ENCODE measurements at places on chromosomes 3 and 15.

- no peaks in the 10 kb centered on the region for H3K36me3 ChIP-seq
- no peak overlapping the region for H3K27ac ChIP-seq
- H3K4me1 ChIP-seq, result no peaks in the 10 kb centered on the region
- H3K27me3 ChIP-seq, result no peaks in the 10 kb centered on the region
- H3K4me3 ChIP-seq, result no peak overlapping the region
- no peak for DNase-seq
These were observed 412.9 kb upstream of the GRM7 start for GRCh38 chr3:6448011-6448410.

DNA sequence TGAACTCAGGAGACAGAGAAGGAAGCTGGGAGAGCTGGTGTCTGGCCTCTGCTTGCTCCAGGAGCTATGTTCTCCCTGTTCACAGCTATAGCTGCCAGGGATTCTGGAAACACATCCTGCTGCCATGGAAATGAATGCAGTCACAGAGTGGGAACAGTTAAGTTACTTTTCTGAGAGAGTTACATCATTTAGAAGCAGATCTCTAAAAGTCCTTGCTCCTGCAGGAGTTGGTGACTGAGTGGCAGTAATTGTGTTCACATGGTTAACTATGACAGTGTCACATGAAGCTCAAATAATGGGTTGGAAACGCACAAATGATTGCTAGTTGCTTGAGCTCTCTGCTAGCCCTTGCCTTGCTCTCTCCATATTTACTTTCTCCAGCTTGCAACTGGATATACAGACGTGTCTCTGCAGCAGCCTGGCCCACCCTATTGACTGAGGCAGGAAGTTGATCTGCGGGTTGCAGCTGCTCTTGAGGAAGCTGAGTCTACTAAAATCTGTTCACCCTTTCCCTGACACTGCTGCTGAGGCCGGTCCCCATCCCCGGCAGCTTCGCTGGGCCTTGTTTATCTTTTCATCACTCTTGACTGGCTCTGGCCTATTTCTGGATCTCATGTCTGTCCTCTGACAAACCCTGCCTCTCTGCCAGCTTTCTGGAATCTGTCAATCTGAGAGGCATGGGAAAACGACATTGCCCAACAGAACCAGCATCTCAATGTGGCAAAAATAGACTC is 16.7 kb upstream of the ISLR start:
- peak overlapping the region; percentile 4 for H3K27ac ChIP-seq
- no peak overlapping the region for H3K4me3 ChIP-seq
- DNase-seq, result no peak
- H3K27me3 ChIP-seq, result no peaks in the 10 kb centered on the region
- H3K4me1 ChIP-seq, result peaks cover 3% of the 10 kb centered on the region

- no peaks in the 10 kb centered on the region for H3K27me3 ChIP-seq
- DNase-seq, result no peak
- H3K4me1 ChIP-seq, result no peaks in the 10 kb centered on the region
These were observed 136.2 kb upstream of the PFN2 start for GRCh38 chr3:150106740-150107428.

GRCh38 chr15:70424937-70425411 is 327.3 kb upstream of the TLE3 start:
- no peak overlapping the region for H3K27ac ChIP-seq
- no peaks in the 10 kb centered on the region for H3K36me3 ChIP-seq
- no peaks in the 10 kb centered on the region for H3K27me3 ChIP-seq
- H3K4me1 ChIP-seq, result peaks cover 10% of the 10 kb centered on the region
- H3K4me3 ChIP-seq, result no peak overlapping the region

- H3K36me3 ChIP-seq, result no peaks in the 10 kb centered on the region
- no peaks in the 10 kb centered on the region for H3K27me3 ChIP-seq
- peaks cover 5% of the 10 kb centered on the region for H3K4me1 ChIP-seq
- no peak for DNase-seq
These were observed 5.1 kb upstream of the MTHFS start for GRCh38 chr15:79901958-79902357.

DNA sequence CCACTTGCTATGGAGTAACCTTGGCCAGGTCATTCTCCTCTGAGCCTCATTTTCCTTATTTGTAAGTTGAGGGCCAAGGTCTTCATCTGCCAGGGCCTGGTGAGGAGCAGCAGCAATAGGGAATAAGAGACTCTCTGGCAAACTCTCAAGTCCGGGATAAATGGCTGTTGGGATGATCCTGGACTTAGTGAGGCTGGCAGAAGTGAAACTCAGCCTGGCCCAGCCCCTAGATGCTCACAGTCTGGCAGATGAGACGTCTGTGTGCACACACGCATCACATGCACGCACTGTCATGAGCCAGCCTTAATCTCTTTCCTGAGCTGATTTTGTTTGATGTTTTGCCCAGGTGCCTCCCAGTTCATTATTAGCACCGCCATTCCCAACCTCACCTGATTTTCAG is 26.8 kb downstream of the SLC6A6 start:
- H3K4me3 ChIP-seq, result no peak overlapping the region
- no peak for DNase-seq
- H3K27me3 ChIP-seq, result no peaks in the 10 kb centered on the region
- no peak overlapping the region for H3K27ac ChIP-seq
- no peaks in the 10 kb centered on the region for H3K36me3 ChIP-seq
- peaks cover 36% of the 10 kb centered on the region for H3K4me1 ChIP-seq

GRCh38 chr3:69838217-69838616 is 99.0 kb downstream of the MITF start:
- H3K27me3 ChIP-seq, result no peaks in the 10 kb centered on the region
- no peak overlapping the region for H3K27ac ChIP-seq
- DNase-seq, result no peak
- H3K36me3 ChIP-seq, result no peaks in the 10 kb centered on the region
- no peak overlapping the region for H3K4me3 ChIP-seq

DNA sequence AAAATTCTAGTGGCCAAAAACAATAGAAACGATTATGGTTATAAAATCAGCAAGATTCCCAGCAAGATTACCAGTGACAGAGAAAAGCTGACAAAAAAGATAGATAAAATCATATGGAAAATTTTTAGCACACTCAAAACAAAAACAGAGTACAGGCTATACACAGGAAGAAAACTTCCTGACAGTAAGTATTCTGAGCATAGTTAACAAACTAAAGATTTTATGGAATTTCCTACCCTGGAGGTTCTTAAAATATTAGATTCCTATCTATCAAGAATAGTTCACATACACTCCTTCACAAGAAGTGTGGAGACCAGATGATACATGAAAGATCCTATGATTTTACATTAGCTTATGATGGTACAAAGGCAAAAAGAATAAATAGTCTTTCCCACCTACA is 50.8 kb downstream of the ZNF148 start:
- no peaks in the 10 kb centered on the region for H3K27me3 ChIP-seq
- H3K4me1 ChIP-seq, result no peaks in the 10 kb centered on the region
- DNase-seq, result no peak
- no peaks in the 10 kb centered on the region for H3K36me3 ChIP-seq
- no peak overlapping the region for H3K4me3 ChIP-seq
- H3K27ac ChIP-seq, result no peak overlapping the region

DNA sequence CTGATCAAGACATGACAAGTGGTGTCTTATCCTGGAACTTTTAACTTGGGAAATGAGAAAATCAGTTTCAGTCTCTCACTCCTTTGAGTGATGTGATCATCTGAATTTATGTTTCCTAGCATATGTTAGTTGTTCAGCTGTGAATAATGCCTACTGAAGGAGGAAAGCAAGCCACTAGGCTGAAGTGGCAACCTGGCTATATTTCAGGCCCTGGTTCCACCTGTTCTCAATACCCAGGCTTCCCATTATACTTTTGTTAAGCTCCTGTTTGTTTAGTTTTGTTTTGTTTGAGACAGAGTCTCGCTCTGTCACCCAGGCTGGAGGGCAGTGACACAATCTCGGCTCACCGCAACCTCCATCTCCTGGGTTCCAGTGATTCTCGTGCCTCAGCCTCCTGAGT is 243.8 kb downstream of the ALCAM start:
- no peak for DNase-seq
- H3K4me1 ChIP-seq, result no peaks in the 10 kb centered on the region
- no peak overlapping the region for H3K4me3 ChIP-seq
- H3K27ac ChIP-seq, result no peak overlapping the region
- H3K36me3 ChIP-seq, result no peaks in the 10 kb centered on the region
- no peaks in the 10 kb centered on the region for H3K27me3 ChIP-seq

GRCh38 chr3:12267376-12268030 is 21.4 kb upstream of the PPARG start:
- no peak overlapping the region for H3K4me3 ChIP-seq
- H3K27me3 ChIP-seq, result no peaks in the 10 kb centered on the region

DNA sequence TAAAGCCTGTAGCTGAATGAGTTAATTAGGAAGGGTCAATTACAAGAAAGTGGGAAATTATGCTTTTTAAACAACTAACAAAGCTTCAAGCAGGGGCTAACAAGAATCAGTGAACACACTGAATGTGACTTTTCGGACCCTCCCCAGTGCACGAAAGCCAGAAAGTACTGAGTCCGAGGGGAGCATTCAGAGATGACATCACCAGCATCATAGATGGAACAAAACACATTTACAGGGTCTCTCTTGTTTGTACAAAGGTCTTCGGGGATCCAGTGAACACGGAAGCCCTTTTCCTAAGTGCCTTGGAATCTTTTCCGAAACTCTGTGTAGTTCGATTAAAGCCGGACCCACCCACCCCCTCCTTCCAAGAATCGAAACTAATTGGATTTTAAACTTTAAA is 829 bp downstream of the DCP1A start:
- H3K4me3 ChIP-seq, result peak overlapping the region; percentile 99
- H3K36me3 ChIP-seq, result peaks cover 5% of the 10 kb centered on the region
- H3K27ac ChIP-seq, result peak overlapping the region; percentile 91
- H3K4me1 ChIP-seq, result peaks cover 41% of the 10 kb centered on the region
- H3K27me3 ChIP-seq, result no peaks in the 10 kb centered on the region
- no peak for DNase-seq

GRCh38 chr3:49460188-49460890 is 9.7 kb upstream of the DAG1 start:
- H3K4me1 ChIP-seq, result peaks cover 21% of the 10 kb centered on the region
- H3K4me3 ChIP-seq, result no peak overlapping the region
- H3K36me3 ChIP-seq, result no peaks in the 10 kb centered on the region
- DNase-seq, result no peak
- H3K27me3 ChIP-seq, result no peaks in the 10 kb centered on the region
- no peak overlapping the region for H3K27ac ChIP-seq

- DNase-seq, result no peak
- H3K4me1 ChIP-seq, result peaks cover 60% of the 10 kb centered on the region
- no peak overlapping the region for H3K27ac ChIP-seq
- H3K27me3 ChIP-seq, result peaks cover 73% of the 10 kb centered on the region
- H3K36me3 ChIP-seq, result no peaks in the 10 kb centered on the region
These were observed 33.1 kb upstream of the POLG start for GRCh38 chr15:89367485-89368451.

DNA sequence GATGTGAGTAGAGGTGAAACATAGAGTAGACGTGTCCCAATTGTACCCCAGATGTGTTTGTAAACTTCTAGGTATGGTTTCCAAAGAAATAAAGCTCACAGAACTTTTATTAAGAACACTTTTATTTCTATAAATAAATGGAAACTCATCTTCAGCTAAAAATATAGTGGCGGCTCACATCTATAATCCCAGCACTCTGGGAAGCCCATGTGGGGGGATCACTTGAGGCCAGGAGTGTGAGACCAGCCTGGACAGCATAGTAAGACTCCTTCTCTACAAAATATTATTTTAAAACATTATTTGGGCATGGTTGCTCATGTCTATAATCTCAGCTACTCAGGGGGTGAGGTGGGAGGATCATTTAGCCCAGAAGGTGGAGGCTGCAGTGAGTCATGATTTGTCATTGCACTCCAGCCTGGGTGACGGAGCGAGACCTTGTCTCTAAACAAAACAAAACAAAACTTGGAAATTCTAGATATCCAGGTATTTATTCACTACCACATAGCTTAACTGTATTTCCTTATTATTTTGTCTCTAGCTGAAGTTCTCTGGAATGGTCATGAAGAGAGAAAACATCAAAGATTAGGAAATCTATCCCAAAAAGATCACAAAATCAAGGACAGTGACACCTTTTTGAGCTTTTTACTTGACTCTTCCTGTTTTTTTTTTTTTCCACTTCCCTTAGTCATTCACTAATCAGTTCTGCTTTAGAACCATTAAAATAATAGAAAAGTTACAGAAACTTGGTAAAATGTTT is 258.1 kb downstream of the TIGIT start:
- no peaks in the 10 kb centered on the region for H3K36me3 ChIP-seq
- no peaks in the 10 kb centered on the region for H3K4me1 ChIP-seq
- H3K27me3 ChIP-seq, result no peaks in the 10 kb centered on the region
- no peak overlapping the region for H3K27ac ChIP-seq

- no peak for DNase-seq
- no peaks in the 10 kb centered on the region for H3K27me3 ChIP-seq
- H3K4me1 ChIP-seq, result no peaks in the 10 kb centered on the region
- H3K4me3 ChIP-seq, result peak overlapping the region; percentile 46
- no peak overlapping the region for H3K27ac ChIP-seq
- no peaks in the 10 kb centered on the region for H3K36me3 ChIP-seq
These were observed 48.1 kb downstream of the SETMAR start for GRCh38 chr3:4351164-4351855.

DNA sequence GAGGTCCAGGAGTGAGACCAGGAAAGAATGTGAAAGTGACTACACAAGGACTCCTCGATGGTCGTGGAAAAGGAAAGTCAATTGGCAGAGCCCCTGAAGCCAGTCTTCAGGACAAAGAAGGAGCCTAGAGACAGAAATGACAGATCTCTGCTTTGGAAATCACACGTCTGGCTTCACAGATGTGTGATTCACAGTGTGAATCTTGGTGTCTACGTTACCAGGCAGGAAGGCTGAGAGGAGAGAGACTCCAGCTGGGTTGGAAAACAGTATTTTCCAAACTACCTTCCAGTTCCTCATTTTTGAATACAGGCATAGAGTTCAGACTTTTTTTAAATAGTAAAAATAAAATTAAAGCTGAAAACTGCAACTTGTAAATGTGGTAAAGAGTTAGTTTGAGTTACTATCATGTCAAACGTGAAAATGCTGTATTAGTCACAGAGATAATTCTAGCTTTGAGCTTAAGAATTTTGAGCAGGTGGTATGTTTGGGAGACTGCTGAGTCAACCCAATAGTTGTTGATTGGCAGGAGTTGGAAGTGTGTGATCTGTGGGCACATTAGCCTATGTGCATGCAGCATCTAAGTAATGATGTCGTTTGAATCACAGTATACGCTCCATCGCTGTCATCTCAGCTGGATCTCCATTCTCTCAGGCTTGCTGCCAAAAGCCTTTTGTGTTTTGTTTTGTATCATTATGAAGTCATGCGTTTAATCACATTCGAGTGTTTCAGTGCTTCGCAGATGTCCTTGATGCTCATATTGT is 6.0 kb downstream of the CCR2 start:
- no peaks in the 10 kb centered on the region for H3K36me3 ChIP-seq
- no peaks in the 10 kb centered on the region for H3K27me3 ChIP-seq
- peaks cover 32% of the 10 kb centered on the region for H3K4me1 ChIP-seq
- peak overlapping the region; percentile 3 for H3K27ac ChIP-seq
- H3K4me3 ChIP-seq, result no peak overlapping the region

GRCh38 chr15:25435474-25436243 is 3.2 kb downstream of the UBE3A start:
- no peaks in the 10 kb centered on the region for H3K27me3 ChIP-seq
- no peaks in the 10 kb centered on the region for H3K36me3 ChIP-seq
- DNase-seq, result no peak
- peaks cover 80% of the 10 kb centered on the region for H3K4me1 ChIP-seq
- no peak overlapping the region for H3K4me3 ChIP-seq

GRCh38 chr3:59970376-59970775 is 920.6 kb upstream of the CFAP20DC start:
- no peak overlapping the region for H3K27ac ChIP-seq
- H3K4me1 ChIP-seq, result no peaks in the 10 kb centered on the region
- no peak overlapping the region for H3K4me3 ChIP-seq
- H3K27me3 ChIP-seq, result no peaks in the 10 kb centered on the region

All from esophagus squamous epithelium (tissue), 5 donors.